Right cardiac atrium (tissue), 5 donors: ENCODE measurements at places on chromosomes 2 and 18. TPM values are rescaled to one million over a fixed set of nuclear protein-coding genes. Genes with fewer than 3 reads are reported as not detected.

The CYP1B1 gene
- total RNA-seq = 43.7 TPM

The FBXO36 gene
- total RNA-seq = 2.4 TPM

The OLA1 gene
- total RNA-seq = 84.4 TPM

The UBR3 gene
- total RNA-seq = 93.0 TPM

The AGXT gene
- not detected for total RNA-seq

The IGFBP5 gene
- 300 TPM for total RNA-seq

The PXDN gene
- total RNA-seq = 18.7 TPM

The TWIST2 gene
- 3.1 TPM for total RNA-seq

The PNPT1 gene
- total RNA-seq = 22.4 TPM

The ALPI gene
- not detected for total RNA-seq

The GPR55 gene
- total RNA-seq = not detected

The GPR75 gene
- total RNA-seq = 2.2 TPM

The GPR155 gene
- 15.5 TPM for total RNA-seq

The SERPINB5 gene
- total RNA-seq = not detected

The SCN3A gene
- 0.85 TPM for total RNA-seq

The CAB39 gene
- total RNA-seq = 91.8 TPM

The SNX17 gene
- 61.7 TPM for total RNA-seq

The DPP10 gene
- 0.74 TPM for total RNA-seq

The VAMP8 gene
- total RNA-seq = 30.3 TPM

The CCDC68 gene
- 6.1 TPM for total RNA-seq

The DES gene
- 10,932 TPM for total RNA-seq

The NMUR1 gene
- total RNA-seq = 0.88 TPM

The KATNAL2 gene
- total RNA-seq = 5.2 TPM

The CDH20 gene
- 0.23 TPM for total RNA-seq

The APCDD1 gene
- total RNA-seq = 31.4 TPM

The HNMT gene
- total RNA-seq = 22.9 TPM

The ATP6V1B1 gene
- total RNA-seq = not detected

The ASAP2 gene
- total RNA-seq = 15.2 TPM

The RAB6C gene
- not detected for total RNA-seq

The ICA1L gene
- 7.3 TPM for total RNA-seq

The FAM98A gene
- total RNA-seq = 71.6 TPM

The GIGYF2 gene
- total RNA-seq = 66.2 TPM

The CXCR4 gene
- 3.2 TPM for total RNA-seq

The HK2 gene
- 2.3 TPM for total RNA-seq

The CD8A gene
- total RNA-seq = 0.71 TPM

The EFEMP1 gene
- total RNA-seq = 96.0 TPM

The ANKRD30BL gene
- total RNA-seq = not detected

The TET3 gene
- total RNA-seq = 2.6 TPM

The PAIP2B gene
- total RNA-seq = 33.8 TPM

The CARF gene
- 10.2 TPM for total RNA-seq

The CYTIP gene
- total RNA-seq = 3.8 TPM

The VSNL1 gene
- total RNA-seq = 39.3 TPM

The FLACC1 gene
- total RNA-seq = 8.7 TPM

The KCNS3 gene
- total RNA-seq = 4.3 TPM

The CD302 gene
- total RNA-seq = 33.7 TPM

The DCDC2C gene
- not detected for total RNA-seq

The MROH2A gene
- total RNA-seq = not detected

The NDC80 gene
- 1.1 TPM for total RNA-seq

The TNFRSF11A gene
- 4.7 TPM for total RNA-seq

The FSHR gene
- 0.39 TPM for total RNA-seq

The KLHL41 gene
- 82.1 TPM for total RNA-seq

The SERPINB7 gene
- not detected for total RNA-seq

The MPHOSPH10 gene
- 20.2 TPM for total RNA-seq

The ERBB4 gene
- 35.4 TPM for total RNA-seq
